ENCODE measurements at places on chromosomes 2 and 18. TPM values are rescaled to one million over a fixed set of nuclear protein-coding genes. Genes with fewer than 3 reads are reported as not detected.

- no peak for DNase-seq
Measured at GRCh38 chr2:60486551-60486950, 66.9 kb downstream of the BCL11A start.

- DNase-seq, result no peak
Measured at GRCh38 chr18:33350256-33350655, 90.3 kb downstream of the CCDC178 start.

DNA sequence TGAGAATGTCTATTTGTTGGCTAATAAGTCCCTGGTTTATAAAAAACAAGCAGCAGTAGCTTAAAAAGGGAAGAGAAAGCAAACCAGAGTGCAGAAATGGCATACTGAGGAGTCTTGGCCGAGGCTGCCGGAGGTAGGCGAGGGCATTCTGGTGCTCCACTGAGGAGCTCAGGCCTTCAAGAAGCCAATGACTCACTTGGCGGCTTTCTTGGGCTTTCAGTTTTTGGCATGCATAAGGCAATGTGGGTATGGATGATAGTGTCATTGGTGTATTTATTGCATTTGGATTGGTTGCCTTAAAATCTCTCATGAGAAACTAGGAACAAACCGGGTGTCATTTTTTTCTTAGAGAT lies 119.6 kb upstream of the ARL5A start:
- DNase-seq, result no peak

GRCh38 chr2:111094691-111095090 lies 26.0 kb upstream of the BCL2L11 start:
- peak; percentile 71 for DNase-seq

DNA sequence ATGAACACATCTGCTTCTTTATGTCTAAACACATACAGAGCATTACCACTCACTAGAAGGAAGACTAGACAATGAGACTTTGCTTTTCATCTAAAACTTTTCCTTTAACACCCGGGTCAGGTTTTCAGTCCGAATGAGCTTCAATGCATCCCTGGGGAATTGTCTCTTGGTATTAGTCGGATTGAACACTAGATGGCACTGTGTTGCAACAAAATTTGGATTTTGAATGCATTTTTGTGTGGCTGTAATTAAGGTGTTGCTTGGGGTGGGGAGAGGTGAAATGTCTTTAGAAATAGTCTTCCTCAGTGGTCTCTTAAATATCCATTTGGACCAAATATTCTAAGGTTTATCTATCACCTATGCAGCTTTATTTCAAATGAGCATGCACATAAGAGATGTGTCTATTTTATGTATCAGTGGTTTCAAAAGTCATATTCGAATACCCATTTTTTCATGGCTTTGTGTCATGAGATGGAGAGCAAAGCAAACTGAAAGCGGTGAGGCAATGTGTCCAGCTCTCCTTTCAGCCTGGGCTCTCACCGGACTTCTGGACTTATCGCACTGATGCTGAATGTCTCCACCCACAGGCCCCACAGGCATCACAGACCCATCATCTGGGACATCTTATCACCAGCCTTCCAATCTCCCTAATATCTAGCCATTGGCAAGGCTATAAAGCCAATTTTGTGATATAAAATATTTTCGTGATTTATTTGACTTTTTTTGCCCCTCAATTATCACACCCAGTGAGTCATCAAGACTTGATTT lies 510.3 kb downstream of the RNF144A start:
- DNase-seq, result peak; percentile 51

GRCh38 chr2:168116448-168116847 lies 130.9 kb downstream of the STK39 start:
- DNase-seq, result no peak

DNA sequence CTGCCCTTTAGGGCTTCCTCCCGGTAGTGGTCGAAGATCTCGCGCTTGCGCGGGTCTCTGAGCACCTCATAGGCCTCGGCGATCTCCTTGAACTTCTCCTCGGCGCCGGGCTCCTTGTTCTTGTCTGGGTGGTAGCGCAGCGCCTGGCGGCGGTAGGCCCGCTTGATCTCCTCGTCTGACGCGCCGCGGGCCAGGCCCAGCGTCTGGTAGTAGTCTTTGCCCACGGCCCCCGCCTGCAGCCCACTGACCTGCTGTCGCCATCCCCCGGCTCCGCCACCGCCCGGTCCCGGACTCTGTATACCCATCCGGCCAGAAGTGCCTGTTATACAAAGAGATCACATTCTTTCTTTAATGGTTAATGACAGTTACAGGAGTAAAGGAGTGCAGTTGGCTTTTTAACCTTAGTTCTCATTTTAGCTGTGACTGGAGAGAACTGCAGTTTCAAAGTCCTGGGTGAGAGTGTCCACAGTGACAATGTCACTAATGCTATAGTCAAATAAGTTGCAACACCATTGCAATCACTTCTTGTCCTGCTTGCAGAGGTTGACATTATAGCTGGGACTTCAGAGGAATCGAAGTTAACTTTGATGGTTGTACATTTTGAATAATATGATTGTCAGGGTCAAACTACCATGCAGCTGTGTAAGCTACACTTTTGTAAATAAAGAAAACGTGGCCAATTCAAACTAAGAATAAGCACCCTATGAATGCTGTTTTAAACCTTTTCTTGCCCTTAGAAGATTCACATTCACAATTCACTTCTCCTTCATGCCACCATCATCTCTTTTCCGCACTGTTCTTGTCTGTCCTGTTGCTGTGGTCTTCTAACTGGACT lies 35.3 kb upstream of the CAVIN2 start:
- no peak for DNase-seq

Gene MROH2A
- total RNA-seq, result under 0.01 TPM

Gene OTOS
- total RNA-seq, result not detected

- no peak for DNase-seq
Measured at GRCh38 chr2:41935825-41936224, 112.0 kb upstream of the PKDCC start.

Gene CXCR4
- total RNA-seq, result 19.2 TPM

Gene KRTCAP3
- 0.72 TPM for total RNA-seq

DNA sequence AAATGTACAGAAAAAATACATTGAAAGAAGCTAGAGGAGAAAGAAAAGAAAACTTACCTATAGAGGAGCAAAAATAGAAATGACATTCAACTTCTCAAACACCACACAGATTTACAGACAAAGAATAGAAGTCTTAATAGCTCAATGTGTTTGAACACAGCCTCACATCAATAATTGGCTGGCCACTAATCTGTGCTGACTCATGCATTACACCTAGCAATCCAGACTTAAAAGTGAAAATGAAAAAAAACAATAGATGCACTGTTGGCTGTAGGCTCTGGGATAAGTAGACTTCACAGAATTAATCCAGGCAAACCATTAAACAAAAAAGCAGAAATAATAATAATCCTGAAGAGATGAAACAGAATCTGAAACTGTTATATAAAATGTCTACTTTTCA lies 961.3 kb upstream of the CELF4 start:
- DNase-seq, result no peak

Gene CMPK2
- 7.3 TPM for total RNA-seq

Gene GNAL
- 30.2 TPM for total RNA-seq

DNA sequence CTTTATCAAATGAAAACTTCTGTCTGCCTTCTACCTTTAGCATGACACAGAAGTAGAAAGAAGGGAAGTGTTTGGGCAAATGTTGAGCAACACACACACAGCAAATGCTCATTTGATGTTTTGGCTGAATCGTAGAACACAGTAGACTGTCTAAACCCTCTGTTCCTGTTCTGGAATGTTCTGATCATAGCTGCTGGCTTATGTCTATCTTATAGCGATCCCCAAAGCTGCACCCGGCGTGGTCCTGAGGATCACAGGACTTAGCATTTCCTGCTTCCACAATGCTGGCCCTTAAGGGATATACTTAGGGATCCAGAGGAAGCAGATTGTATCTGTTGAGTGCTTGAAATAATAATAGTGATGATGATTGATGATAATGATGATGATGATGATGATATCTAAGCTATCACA lies 15.2 kb downstream of the GNLY start:
- no peak for DNase-seq

DNA sequence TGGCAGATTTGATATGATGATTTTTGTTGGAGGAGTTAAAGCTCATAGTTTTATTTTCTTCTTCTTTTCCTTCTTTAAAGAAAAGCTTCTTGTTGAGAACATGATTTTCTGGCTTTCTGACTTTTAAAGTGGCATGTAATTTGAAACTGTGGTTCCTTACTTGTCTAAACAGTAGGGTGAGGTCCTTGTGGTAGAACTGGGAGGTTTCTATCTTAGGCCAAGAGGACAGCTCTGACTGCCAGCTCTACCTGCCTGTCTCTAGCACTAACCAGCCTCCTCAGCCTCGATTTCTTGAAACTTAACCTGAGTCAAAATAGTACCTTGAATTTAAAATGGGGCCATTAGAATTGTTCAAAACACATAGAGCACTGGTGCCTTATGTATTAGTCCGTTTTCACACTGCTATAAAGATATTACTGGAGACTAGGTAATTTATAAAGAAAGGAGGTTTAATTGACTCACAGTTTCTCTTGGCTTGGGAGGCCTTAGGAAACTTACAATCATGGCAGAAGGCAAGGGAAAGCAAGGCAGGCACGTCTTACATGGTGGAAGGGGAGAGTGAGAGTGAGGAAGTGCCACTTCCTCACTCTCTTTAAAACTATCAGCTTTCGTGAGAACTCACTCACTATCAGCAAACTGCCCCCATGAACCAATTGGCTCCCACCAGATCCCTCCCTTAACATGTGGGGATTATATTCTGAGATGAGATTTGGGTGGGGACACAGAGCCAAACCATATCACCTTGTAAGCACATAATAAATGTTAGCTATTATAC lies 119.0 kb downstream of the CERS6 start:
- DNase-seq, result no peak

DNA sequence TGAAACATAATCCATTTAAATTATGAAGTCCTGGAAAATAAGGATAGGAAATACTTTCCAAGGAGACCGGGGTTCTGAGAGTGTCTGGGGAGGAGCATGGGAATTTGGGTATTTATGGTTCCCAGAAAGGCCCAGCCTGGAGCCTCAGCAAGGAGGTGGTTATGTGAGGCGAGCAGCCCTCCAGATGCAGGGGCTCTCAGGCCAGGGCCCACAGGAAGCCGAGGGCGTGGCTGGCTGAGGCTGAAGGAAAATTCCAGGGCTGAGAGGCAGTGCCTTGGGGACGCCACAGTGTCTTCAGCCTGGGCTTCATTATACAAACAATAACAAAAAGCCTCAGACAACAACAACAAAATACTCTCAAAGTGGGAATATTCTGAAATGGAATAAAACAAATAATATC lies 86.9 kb upstream of the SERPINE2 start:
- DNase-seq, result no peak

DNA sequence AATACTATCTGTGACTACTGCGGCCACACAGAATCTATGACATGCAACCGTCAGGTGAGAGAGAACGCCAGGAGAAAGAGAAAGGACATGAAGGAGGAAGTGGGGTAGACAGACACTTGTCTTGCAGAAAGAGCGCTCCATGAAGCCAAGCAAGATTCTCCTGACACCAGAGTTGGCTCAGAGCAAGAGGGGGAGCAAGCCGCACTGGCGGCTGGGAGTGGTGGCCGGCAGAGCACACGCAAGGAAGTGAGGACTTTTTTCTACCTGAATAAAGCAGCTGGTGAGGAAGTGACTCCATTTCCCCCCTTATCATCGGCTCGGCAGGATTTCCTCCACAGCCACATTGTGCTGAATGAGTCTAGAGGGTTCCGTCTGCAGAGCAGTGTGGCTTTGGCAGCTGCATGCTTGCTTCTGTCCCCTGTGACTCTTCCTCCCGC lies 181.6 kb downstream of the BCL2 start:
- DNase-seq, result no peak

Gene SMYD1
- total RNA-seq, result 0.06 TPM

GRCh38 chr2:129117434-129117833 lies 798.8 kb upstream of the HS6ST1 start:
- DNase-seq, result peak; percentile 71

Gene DNAJC27
- 11.2 TPM for total RNA-seq

- DNase-seq, result no peak
Measured at GRCh38 chr2:207274530-207275189, 108.9 kb upstream of the KLF7 start.

DNA sequence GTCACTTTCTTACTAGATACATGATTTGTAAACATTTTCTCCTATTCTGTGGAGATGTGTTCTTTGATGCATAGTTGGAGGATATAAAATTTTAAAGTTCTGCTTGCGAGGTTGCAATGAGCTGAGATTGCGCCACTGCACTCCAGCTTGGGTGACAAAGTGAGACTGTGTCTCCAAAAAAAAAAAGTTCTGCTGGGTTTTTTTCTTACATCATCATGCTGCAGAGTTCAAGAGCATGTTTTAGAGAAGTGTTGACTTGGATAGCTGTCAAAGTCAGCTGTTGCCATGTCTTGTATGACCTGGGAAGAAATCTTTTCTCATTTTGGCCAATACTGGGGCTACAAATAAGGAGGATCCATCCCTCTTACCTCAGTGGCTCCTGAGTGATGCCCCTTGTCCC lies 71.3 kb downstream of the UGGT1 start:
- no peak for DNase-seq
